ENCODE measurements at places on chromosomes 12 and 14. TPM values are rescaled to one million over a fixed set of nuclear protein-coding genes. Genes with fewer than 3 reads are reported as not detected.
A peak's percentile ranks its signal among the peaks of the same experiment; 100 is the strongest.

The UNC79 gene
- total RNA-seq = 0.67 TPM

The PRH2 gene
- total RNA-seq = not detected

DNA sequence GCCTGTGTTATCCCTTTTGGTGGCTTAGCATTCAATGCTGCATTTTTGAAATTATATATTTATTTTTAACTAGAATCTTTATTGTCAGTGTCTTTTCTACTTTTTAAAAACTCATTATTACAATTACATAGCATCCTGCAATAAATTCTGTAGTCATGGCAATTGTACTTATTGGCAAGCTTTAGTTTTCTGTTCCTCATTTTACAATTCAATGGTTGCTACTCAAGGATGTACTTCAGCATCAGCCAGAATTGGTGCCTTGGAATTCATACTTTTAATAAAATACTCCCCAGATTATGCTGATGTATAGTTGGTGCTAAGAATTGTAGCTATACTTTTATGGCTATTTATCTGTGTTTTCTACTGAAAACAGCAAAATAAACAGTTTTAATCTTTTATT, 1756.8 kb upstream of the SEL1L start:
- DNase-seq = no peak

The WSCD2 gene
- total RNA-seq = not detected

GRCh38 chr14:104972301-104973134, 5.7 kb downstream of the AHNAK2 start:
- peak; percentile 93 for DNase-seq

DNA sequence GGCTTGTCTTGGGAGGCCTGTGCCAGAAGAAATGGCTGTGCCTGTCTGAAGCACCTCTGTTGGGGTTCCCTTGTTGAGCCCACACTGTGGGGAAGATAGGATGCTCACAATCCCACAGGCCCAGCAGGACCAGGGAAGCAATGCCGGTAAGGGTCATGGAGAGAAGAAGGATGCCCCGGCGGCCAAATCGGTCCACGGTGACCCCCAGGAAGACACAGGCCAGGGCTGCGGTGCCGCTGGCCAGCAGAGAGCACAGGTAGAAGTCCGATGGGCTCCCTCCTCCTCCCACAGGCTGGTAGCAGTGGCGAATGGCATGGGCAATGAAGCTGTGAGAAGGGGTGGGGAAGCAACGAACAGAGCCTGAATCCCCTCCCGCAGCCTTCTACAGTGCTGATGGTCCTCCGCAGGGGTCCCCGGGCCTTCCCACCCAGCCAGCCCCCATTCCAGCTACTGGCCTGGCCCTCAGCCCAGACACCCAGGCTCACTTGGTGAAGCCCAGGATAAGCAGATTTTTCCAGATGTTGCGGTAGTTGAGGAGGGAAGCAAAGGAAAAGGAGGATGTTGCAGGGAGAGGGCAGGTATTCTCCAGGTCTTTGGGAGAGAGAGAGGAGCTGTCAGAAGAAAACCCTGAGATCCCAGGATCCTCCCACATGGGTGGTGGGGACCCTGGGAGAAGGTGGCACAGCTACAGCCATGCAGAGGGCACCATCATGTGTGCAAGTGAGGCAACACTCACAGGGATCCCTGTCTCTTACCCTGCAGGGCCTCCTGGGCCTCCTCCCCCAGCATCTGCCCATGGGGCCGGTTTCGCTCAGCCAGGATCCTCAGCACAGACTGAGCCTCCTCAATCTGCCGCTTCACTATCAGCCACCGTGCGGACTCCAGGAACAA, 5.0 kb downstream of the SLC22A17 start:
- DNase-seq = no peak

DNA sequence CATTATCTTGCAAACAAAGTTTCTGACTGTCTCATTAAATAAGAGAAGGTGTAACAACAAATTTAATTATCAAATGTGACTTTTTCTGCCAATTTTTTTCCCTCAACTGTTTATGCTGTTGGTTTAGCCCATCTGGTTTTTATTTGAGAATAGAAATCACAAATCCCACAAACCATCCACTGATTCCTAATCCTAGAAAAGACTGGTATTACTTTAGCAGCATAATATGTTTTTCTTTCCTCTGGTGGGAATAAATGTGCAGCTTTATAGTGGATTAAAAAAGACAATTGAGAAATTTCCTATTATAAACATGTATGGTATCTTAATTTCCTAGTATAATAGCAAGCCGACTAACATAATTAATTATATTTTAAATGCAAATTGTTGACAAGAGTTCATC, 257.9 kb upstream of the FOXN3 start:
- DNase-seq = no peak

The ARHGEF40 gene
- total RNA-seq = 67.3 TPM

The TSHR gene
- total RNA-seq = not detected

DNA sequence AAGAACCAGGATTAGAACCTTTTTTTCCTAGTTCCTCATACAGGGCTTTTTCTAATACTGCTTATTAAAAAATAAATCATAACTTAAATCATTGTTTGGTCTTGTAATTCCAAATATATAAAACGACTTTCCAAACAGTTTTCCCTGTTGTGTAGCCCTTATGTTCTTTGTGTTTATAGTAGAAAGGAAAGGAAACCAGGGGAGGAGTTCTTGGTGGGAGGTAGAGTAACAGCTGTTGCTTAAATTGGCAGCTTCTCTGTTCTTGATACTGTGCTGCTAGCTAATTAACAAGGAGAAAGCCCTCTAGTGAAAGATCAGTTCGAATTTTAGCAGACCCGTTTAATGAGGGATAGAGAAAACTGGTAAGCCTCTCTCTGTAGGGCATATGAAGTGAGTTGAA, 15.0 kb downstream of the SRP54 start:
- DNase-seq = peak; percentile 49

The HOXC12 gene
- 0.62 TPM for total RNA-seq

- DNase-seq = no peak
Measured at GRCh38 chr12:111006621-111007020, 86.2 kb upstream of the MYL2 start.

- DNase-seq = no peak
Measured at GRCh38 chr14:27026097-27026496, 428.3 kb upstream of the NOVA1 start.

The SYNE3 gene
- total RNA-seq = 5.2 TPM

The SAV1 gene
- 30.5 TPM for total RNA-seq

DNA sequence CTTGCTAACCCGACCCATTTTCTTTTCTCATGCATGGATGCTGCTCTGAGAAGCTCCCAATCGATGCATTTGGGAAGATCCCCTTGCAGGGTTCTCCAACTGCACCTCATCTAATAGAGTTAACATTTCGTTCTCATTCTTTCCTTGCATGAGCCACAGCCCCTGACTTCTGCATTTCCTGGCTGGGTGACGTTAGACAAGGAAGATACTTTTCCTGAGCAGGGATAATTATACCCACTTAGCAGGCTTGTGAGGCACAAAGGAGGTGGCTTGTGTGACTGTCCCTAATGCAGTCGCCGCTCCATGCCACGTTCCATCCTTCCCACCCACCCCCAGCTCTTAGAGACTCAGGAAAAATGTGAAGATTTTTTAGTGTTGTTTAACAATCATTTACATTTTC, 195.1 kb downstream of the CHST11 start:
- no peak for DNase-seq

- DNase-seq = no peak
Measured at GRCh38 chr14:66099451-66099850, 386.7 kb upstream of the CCDC196 start.

DNA sequence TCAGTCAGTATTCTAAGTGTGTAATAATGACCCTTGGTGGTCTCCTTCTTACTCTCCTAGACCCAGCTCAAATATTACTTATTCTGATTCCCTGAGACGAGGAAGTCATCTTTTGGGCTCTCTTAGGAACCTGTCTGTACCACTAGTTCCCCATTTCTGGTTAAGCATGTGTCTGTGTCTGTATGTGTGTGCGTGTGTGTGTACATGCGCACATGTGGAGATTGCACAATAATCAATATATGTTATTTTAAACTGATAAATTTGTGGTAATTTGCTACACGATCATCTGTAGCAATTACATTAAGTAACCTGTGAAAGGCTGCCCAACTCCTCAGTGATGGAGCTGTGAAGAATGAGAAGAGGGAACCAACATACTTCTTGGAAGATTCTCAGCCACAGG, 132.2 kb downstream of the ASCL4 start:
- DNase-seq = no peak

The KRT74 gene
- total RNA-seq = not detected

DNA sequence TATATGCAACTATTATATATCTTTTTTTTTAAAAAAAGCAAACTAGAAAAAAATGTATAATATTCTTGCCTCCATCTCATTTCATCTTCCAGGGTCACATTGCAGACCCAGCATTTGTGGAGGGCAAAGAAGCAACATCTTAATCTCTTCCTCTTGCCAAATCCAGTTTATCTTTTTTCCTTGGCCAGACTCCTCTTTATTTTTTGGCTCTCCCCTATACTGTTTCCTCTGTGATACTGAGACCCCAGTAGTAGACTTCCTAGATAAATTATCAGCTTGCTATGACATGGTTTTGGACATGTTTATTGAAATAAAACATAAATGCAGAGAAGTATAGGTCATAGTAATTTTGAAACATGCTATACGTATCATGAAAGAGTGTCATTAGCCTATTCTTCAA, 303.8 kb upstream of the DDHD1 start:
- DNase-seq = no peak

GRCh38 chr14:102754370-102755262, 22.6 kb upstream of the TRAF3 start:
- DNase-seq = no peak

GRCh38 chr12:9331218-9331626, 123.0 kb upstream of the PZP start:
- DNase-seq = peak; percentile 62

The E2F7 gene
- 3.9 TPM for total RNA-seq

- no peak for DNase-seq
Measured at GRCh38 chr14:54867011-54867410, 35.6 kb downstream of the GCH1 start.

DNA sequence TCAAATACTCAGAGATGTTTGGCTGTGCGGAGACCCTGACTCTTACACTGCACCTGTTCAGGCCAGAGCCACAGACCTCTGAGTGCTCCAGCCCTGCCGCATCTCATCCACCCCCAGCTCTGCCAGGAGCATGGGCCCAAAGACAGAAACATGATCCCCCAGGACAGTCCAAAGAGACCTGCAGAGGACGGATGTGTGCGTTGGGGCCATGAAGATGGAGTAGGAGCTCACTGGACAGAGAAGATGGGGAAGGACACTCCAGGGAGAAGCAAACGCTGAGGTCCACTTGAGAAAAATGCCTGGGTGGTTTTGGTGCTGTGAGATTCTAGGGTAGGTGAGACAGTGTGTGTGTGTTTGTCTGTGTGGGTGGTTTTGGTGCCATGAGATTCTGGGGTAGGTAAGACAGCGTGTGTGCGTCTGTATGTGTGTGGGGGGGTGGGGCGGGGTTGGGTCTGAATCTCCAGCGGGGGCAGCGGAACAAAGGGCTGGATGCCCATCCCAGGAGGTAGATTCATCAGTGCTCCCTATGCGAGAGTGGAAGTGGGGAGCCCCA, 818 bp upstream of the HHIPL1 start:
- DNase-seq = no peak

DNA sequence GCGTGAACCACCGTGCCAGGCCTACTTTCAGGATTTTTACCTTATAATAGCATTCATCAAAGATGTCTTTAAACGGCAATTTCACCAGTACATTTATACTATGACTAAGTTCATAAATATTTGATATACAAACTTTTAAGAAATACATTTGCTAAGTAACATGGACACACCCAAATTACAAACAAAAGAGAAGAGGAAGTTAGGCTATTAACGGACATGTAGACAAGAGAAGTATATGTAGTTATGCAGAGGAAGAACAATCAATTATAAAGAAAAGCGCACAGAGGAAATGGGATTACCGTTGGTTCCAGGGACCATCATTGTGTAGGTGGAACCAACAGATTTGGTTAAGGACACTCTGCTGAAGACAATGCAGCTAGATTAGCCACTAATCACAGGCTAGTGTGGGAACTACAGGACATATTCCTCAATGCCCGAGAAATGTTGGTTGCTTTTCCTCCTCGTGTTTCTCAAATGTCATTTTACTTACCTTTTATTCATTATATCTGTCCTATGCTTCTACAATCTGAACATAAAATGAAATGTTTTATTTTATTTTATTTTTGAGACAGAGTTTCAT, 24.0 kb upstream of the PKP2 start:
- no peak for DNase-seq

The ZFHX2 gene
- 0.31 TPM for total RNA-seq

DNA sequence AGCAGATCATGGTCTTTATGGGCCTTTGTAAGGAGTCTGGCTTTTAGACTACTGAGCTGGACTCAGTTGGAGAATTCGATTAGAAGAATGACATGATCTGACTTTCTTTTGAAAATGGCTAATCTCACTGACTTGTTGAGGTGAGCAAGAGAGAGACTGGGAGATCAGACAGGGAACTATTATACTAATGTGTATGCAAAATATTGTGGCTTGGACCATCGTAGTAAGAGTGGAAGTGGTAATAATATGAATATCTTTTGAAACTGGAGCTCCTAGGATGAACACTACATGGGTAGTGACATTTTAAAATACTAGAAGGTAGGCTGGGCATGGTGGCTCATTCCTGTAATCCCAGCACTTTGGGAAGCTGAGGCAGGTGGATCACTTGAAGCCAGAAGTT, 56.2 kb upstream of the CCT2 start:
- no peak for DNase-seq

DNA sequence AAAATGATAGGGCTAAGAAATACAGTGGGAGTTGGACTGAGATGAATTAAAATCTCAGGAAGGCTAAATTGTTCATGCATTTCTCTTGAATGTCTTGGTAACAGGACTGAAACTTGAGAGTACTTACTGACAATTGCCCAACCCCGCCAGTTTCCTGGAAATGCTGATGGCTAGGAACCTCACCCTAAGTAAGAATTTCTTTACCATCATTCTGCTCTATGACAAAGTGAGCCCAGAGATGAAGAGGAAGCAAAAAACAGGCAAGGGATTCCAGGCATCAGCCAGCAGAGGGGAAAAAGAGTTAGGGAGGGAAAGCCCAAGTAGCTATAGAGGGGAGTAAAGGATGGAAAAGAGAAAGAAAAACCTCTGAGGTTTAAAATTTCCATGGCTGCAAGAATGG, 397.7 kb downstream of the MDGA2 start:
- DNase-seq = no peak

The KLRC2 gene
- total RNA-seq = 0.40 TPM

DNA sequence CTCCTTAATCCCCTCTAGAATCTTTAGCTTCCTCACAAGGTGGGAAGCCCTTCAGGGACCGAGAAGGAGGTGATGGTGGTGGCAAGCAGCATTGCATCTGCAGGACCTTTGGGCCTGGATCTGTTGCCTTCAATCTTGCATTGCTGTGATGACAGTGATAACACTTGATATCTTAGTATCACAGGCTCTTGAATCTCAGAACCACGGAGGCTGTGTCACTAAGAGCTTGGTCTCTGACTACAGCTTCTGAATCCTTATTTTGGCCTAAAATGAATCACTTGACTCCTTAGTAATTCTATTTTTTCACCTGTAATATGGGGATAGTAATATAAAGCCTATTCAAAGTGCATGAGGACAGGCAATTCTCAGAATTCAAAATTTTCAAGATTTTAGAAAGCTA, 8.9 kb upstream of the AMN1 start:
- no peak for DNase-seq

DNA sequence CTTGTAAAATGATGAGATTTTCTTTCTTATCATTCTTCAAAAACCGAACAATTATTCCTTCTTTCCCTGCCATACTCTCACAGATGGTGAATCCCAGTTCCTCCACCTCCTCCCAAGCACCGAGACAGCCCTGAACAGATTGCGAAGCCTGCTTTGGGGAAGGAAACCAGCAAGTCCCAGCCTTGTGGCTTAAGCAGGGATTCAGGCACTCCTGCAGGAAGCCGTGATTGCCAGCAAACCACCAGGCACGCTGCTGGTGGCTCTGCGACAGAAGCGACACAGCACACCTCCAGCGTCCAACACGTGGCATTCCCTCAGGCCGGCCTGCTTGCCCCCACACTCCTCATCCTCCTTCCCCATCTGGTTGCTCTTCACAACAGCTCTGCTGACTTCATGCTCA, 237.7 kb downstream of the GXYLT1 start:
- DNase-seq = no peak
